ENCODE measurements at places on chromosomes 16 and 17.

- no peak for DNase-seq
Observed at GRCh38 chr17:18932360-18933055, 19.5 kb upstream of the SLC5A10 start.

GRCh38 chr16:11198375-11198774, 57.6 kb downstream of the SOCS1 start:
- DNase-seq, result no peak

- DNase-seq, result no peak
Observed at GRCh38 chr17:37417852-37418251, 11.2 kb downstream of the TADA2A start.

DNA sequence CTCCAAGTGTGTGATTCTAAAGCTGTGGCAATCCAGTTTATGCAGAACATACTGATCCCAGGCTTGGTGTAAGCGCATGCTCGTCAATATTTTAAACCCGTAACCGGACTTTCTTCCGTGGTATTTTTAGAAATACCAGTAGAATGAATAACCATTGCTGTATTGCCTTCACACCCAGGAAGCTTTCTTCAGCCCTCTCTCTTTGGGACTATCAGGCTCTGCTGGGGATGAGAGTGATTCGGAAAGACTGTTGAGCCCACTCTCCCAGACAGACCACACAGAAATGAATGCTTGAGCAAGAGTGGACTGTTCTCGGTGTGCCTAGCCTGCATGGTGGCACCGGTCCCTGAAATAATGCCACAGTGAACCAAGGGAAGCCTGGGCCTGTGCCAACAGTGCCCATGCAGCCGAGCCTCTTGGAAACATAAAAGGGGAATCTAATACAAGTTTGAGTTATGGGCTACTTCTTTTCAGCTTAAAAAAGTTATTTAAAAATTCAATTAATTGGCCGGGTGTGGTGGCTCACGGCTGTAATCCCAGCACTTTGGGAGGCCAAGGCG, 89.9 kb upstream of the ELAC2 start:
- no peak for DNase-seq

GRCh38 chr17:67364847-67365737, 1.3 kb downstream of the PSMD12 start:
- DNase-seq, result no peak

- DNase-seq, result no peak
Observed at GRCh38 chr17:39486242-39486641, 25.0 kb downstream of the CDK12 start.

DNA sequence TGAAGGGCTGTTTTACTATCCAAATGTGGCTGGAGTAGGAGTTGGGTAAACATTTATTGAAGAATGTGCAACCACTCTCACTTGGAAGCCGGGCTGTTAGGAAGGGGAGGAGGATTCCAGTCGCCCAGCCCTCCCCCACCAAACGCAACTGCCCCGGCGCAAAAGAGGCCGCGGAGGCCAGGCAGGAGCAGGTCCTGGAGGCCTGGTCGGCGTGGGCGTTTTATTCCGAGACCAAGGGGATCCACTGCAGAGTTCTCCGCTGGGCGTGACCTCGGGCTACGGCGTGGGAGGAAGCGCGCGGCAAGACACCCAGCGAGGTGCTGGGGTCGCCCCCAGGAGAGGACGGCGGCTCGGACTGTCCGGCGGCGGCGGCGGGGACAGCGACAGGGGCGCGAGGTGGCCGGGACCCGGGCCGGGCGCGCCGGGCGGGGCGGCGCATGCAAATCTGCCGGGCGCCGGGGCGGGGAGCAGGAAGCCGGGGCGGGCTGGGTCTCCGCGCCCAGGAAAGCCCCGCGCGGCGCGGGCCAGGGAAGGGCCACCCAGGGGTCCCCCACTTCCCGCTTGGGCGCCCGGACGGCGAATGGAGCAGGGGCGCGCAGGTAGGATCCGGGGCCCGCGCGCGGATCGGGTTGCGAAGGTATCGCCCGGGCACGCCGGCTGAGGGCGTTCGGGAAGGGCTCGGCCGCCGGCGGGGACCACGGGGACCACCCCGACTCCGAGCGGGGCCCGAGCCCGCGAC, at the start of gene IL4R:
Gene IL4R, plus strand, starts transcription at position 553 of the 739 bp plus-strand sequence. CDS start 26,230 bp downstream, outside the sequence.
- no peak for DNase-seq

DNA sequence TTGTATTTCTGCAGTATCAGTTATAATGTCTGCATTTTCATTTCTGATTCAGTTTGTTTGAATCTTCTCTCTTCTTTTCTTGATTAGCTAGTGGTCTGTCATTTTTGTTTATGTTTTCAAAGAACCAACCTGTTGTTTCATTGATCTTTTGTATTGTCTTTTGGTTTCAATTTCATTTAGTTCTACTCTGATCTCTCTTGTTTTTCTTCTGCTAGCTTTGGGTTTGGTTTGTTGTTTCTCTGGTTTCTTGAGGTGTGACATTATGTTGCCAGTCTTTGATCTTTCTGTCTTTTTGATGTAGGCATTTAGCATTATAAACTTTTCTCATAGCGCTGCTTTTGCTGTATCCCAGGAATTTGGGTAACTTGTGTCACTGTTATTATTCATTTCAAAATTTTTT, 107.2 kb downstream of the PHKB start:
- no peak for DNase-seq

DNA sequence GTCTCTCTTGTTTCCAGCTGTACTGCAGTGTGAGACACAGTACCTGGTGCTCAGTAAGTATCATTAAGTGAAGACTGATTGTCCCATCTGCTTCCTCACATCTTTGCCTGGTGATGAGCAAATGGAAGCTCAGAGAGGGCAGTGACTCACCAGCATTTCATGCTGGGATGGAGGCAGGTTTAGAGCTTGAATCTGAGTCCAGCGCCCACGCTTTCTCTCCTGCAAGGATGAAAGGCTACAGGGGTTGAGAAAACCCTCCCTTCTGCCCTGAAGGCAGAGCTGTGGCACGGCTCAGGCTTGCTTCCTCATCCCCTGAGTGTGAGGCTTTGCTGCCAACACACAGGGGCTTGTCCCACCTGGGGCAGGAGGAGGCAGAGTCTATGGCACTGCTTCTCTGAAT, 1.5 kb upstream of the RNF112 start:
- no peak for DNase-seq

GRCh38 chr16:81778861-81779535, at the start of gene PLCG2:
TSS of gene PLCG2 (plus strand) at chr16:81779291. CDS start at chr16:81785990, 6,699 bp downstream.
- DNase-seq, result peak; percentile 36

- DNase-seq, result no peak
Observed at GRCh38 chr17:62652251-62653001, 25.0 kb downstream of the MRC2 start.

GRCh38 chr16:88844419-88845036, 12.2 kb downstream of the GALNS start:
- DNase-seq, result no peak

GRCh38 chr17:81069135-81069645, 34.2 kb downstream of the BAIAP2 start:
- DNase-seq, result no peak

- DNase-seq, result no peak
Observed at GRCh38 chr17:73340093-73340596, 28.3 kb upstream of the CDC42EP4 start.
